ENCODE measurements at places on chromosomes 6 and 20.

DNA sequence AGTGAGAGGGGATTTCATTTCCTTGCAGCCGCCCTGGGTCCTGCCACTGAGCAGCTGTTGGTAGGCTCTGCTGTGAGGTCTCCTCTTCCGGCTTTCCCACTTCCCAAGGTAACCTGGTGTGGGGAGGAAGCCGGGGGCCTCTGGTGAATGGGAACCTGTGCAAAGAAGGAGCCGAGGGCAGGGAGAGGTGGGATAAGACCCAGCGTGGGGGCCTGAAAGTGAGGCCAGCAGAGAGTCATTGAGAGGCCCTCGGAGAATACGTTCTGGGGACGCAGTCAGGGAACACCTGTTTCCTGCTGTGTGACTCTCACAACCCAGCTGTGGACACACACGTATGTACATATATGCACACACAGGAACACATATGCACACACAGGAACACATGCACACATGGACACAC lies 100.7 kb downstream of the CDH26 start:
- no peak for DNase-seq

- DNase-seq = no peak
These were observed 126.4 kb downstream of the MMUT start for GRCh38 chr6:49336514-49337131.

GRCh38 chr6:85537055-85537494 lies 56.6 kb downstream of the SNX14 start:
- peak; percentile 1 for DNase-seq

DNA sequence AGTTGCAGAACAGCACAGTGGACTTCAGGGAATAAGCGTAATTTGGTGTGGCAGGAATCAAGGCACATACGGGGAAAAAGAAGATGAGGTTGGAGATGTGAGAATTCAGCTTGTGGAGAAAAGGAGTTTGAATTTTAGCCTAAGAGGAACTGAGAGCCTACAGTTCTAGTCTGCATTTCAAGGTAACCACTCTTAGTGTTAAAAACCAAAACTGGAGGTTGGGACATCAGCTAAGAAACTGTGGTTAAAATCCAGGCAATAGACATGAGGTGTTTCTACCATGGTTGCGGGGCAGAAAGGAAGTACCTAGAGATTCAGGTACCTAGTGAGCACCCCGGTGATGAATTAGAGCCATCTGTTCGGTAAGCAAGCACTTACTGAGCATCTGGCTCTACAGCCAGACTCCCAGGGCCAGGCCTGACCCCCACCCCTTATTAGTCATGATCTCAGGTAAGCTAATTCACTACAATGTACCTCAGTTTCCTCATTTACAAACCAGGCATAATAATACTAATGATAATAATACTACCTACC lies 44.4 kb downstream of the FAXC start:
- no peak for DNase-seq

DNA sequence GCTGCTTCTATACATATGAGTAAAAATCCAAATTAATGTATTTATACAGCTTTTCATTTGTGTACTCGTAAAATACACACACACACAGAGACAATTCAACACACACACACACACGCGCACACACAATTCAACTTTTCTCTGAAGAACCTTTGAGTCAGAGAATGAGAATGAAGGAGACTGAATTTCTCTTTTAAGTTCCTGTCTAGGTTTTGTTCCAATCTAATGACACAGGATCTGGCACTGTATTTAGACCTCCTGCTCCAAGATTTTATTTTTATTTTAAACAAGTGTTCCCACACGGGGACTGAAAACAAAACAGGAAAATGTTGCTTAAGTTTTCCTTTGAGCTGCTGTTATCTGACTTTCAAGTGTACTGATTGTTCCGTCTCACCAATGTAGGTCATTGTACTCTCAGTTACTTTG lies 250.8 kb downstream of the LAMA2 start:
- no peak for DNase-seq

- no peak for DNase-seq
These were observed 8.2 kb downstream of the NCOA7 start for GRCh38 chr6:125798734-125799508.

DNA sequence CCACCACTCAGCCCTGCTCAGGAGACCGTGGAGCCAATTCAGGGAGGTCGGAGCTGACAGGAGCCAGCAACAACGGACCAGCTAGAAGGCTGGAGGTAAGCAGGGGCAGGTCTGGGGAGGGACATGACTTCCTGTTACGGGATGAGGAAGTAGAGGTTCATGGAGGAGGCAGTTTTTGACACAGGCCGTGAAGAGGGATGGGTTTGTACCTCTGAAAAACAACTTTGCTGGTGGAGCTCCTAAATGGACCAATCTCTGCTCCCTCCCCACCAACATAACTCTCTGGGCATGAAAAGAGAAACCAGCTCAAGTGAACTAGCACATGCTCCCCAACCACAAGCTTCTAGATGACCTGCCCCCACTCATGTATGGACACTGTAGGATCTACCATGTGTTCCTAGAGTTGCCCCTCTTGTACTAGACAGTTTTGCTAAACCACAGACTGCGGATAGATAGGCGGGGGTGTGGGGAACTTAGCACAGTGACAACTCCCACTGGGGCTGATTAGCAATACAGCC lies 31.4 kb downstream of the RALGAPA2 start:
- DNase-seq = no peak

GRCh38 chr20:19858466-19859371 lies 100.7 kb downstream of the RIN2 start:
- no peak for DNase-seq

- DNase-seq = no peak
These were observed 94.1 kb downstream of the PRDM1 start for GRCh38 chr6:106180208-106180607.

- DNase-seq = no peak
These were observed 102.1 kb downstream of the TMEM170B start for GRCh38 chr6:11639376-11640235.

DNA sequence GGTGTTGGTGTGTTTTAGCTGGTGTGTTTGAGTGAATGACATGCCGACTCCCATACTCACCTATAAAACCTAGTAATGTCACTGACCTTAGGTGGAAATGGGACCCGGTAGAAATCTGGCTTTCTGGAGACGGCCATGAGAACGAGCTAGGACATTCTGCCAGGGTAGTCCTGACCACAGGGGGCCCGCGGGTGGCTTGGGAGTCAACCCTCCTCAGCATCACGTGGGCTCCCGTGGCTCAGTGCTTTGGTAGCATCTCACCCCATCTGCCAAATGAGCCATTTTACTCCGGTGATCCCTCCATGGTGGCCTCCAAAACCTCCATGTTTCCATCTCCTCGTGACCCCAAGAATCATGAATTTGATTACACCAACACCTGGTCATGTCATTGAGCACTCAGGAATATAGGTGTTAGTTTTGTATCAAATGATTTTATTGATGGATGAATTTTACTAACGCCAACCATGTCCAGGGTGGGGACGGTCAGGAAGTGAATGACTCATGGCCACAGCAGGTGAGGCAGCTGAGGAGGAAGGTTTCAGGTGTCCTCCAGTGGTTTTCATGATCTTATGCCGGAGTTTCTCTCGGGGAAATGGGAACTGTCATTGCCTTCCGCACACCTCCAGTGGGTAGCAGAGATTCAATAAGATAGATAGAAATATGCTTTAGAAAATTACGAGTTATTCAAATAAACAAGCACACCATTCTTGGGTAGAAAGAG lies 195.0 kb downstream of the SYNDIG1 start:
- no peak for DNase-seq

GRCh38 chr6:149727793-149728498 lies 10.0 kb upstream of the LATS1 start:
- no peak for DNase-seq

- DNase-seq = no peak
These were observed 72.5 kb upstream of the SULF2 start for GRCh38 chr20:47857569-47858464.

DNA sequence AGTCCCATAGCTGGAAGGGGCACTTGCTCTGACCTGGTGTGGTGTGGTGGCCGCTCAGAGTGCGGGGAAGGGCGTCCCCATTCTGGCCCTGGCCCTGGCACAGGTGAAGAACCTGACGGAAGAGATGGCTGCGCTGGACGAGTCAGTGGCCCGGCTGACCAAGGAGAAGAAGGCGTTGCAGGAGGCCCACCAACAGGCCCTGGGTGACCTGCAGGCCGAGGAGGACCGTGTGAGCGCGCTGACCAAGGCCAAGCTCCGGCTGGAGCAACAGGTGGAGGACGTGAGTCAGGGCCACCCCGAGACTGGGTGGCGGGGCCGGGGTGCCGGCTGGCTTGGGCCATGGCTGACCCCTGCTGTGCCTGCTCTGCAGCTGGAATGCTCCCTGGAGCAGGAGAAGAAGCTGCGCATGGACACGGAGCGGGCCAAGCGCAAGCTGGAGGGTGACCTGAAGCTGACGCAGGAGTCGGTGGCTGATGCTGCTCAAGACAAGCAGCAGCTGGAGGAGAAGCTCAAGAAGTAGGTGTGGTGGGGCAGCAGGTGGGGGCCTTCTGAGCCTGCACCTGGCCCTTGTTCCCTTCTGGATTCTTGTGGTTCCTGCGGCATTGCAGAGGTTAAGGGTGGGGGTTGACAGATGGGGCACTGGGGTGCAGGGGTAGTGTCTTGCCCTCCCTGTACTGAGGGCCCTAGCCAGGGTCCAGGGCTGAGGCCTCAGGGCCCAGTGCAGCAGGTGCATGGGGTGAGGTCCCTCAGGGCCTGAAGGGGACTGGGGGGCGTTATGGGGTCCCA lies 40.8 kb downstream of the MYH7B start:
- DNase-seq = no peak

GRCh38 chr20:39631557-39631956 lies 669.4 kb downstream of the DHX35 start:
- no peak for DNase-seq

- DNase-seq = no peak
These were observed 364.3 kb downstream of the RIMS1 start for GRCh38 chr6:72250664-72251063.

GRCh38 chr20:48620507-48621375 lies 207.1 kb downstream of the PREX1 start:
- peak; percentile 57 for DNase-seq

GRCh38 chr6:28203201-28203600 lies 21.9 kb upstream of the ZSCAN9 start:
- DNase-seq = no peak

DNA sequence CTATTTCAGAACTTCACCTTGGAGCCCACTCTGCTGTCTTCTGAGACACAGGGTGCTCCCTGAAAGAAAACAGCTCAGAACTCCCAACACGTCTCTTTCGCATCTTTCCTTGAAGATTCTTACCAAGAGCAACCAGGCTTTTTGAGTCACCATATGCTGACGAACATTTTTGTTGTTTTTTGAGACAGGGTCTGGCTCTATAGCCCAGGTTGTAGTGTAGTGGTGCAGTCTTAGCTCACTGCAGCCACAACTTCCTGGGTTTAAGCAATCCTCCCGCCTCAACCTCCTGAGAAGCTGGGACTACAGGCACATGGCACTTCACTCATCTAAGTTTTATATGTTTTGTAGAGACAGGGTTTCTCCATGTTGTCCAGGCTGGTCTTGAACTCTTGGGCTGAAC lies 68.5 kb downstream of the TRMT11 start:
- no peak for DNase-seq

GRCh38 chr20:22339091-22339881 lies 245.1 kb downstream of the FOXA2 start:
- DNase-seq = peak; percentile 89

- peak; percentile 10 for DNase-seq
These were observed 28.5 kb upstream of the SNRPB2 start for GRCh38 chr20:16701296-16701695.

GRCh38 chr6:98976674-98977385 lies 29.1 kb upstream of the FBXL4 start:
- DNase-seq = no peak

DNA sequence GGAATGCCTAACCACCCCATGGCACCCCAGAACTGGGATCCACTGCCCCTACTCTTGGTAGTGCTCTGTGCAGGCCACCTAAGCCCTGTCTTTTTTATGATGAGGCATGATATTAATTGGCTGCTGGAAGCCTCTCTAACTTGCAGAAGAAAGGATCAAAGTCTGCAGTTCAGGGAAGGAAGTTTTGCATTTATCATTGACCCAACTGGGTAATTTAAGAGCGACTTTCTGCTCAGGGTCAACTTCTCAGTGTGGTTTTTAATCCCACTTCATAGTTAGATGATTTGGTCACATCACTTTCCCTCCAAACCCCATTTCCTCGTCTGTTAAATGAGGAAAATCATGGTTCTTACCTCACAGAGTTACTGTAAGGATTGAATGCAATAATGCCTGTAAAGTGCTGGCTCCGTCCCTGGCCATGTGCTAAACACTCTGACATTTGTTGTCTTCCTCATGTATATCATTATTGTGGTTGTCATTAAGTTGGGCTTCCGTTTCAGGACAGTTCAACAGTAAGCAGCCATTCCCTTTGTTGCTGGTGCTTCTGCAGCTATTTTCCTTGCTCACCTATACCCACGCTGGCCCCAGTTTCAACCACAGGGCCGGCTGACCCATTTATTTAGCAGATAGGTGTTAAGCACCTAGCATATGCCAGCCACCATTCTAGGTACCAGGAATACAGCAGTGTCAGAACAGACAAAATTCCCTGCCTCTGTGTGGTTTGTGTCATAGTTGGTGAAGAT lies 14.2 kb downstream of the E2F3 start:
- DNase-seq = no peak

- peak; percentile 40 for DNase-seq
These were observed 298.4 kb downstream of the TRDN start for GRCh38 chr6:123338394-123338793.

DNA sequence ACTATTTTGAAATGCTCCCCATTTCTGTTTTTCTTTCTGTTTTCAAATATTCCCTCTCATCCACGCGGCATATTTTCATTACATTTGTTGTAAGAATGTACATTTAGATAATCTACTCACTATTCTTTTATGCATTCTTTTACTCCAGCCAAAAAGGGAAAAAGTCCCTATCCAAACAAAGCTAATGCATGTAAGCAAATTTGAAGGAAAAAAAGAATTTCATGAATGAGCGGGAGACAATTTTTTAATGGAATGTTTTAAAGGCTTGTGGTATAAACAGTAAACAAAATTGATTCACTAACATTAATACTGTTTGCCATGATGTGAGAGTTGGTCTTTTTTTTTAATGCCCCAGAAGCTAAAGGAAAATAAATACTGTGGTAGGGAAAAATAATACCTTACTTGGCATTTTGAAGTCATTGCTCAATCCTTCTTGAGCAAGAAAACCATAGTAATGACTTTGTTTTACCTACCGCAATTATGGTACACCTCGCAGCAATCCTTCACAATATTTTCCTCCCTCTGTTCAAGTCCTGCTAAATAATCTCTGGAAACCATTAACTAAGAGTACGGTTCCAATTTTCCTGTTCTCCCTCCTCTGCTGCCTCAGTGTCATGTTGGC lies 79.0 kb downstream of the BACH2 start:
- no peak for DNase-seq

DNA sequence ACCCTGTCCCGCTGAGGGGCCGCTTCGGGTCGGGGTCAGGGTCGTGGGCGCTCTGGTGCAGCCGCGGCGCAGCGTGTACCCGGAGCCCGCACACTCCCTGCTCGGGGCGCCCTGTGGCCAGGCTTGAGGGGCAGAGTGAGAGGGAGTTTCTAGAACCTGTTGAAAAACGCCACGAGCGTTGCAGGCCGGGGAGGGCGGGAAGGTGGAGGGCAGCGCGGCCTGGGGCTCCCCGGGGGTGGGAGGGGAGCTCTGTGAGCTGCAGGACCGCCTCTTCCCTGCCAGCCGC lies 539 bp upstream of the BHLHE23 start:
- no peak for DNase-seq

Data from SHP77 treated with DMSO at 0.1 percent for 48 hours (cell line).